ENCODE measurements at places on chromosomes 3 and 15. TPM values are rescaled to one million over a fixed set of nuclear protein-coding genes. Genes with fewer than 3 reads are reported as not detected.

The CHDH gene
- 8.4 TPM for total RNA-seq

The PLD1 gene
- total RNA-seq: 51.3 TPM

The GOLGA8R gene
- total RNA-seq: 11.9 TPM

The ATG7 gene
- total RNA-seq: 88.3 TPM

The ITGA11 gene
- 360 TPM for total RNA-seq

The GPR156 gene
- 0.27 TPM for total RNA-seq

The TBC1D2B gene
- total RNA-seq: 58.5 TPM

The ARHGEF26 gene
- total RNA-seq: 96.4 TPM

The GATA2 gene
- total RNA-seq: 5.2 TPM

The ZFAND6 gene
- total RNA-seq: 43.5 TPM

The PLCH1 gene
- not detected for total RNA-seq

- DNase-seq: no peak
These were observed 34.9 kb downstream of the MED12L start for GRCh38 chr3:151120409-151120808.

DNA sequence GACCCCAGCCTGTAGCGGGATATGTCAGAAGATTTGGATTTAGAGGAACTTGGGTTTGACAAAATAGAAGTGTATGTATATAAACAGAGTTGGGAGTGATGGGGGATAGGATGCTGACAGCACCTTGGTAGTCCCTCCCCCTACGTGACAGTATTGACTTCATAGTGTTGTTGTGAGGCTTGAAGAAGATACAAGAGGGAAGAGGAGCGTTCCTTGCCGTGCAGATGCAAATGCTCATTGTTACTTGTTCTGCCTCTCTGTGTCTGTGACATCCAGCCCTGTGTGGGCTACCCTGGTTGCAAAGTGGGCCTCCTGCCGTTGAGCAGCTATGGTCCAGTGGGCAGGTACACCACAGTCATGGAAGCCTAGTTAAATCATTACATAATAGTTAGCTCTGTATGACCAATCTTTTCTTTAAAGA lies 45.0 kb downstream of the SMAD3 start:
- DNase-seq: no peak

- DNase-seq: no peak
These were observed 36.5 kb downstream of the RAF1 start for GRCh38 chr3:12627370-12627769.

DNA sequence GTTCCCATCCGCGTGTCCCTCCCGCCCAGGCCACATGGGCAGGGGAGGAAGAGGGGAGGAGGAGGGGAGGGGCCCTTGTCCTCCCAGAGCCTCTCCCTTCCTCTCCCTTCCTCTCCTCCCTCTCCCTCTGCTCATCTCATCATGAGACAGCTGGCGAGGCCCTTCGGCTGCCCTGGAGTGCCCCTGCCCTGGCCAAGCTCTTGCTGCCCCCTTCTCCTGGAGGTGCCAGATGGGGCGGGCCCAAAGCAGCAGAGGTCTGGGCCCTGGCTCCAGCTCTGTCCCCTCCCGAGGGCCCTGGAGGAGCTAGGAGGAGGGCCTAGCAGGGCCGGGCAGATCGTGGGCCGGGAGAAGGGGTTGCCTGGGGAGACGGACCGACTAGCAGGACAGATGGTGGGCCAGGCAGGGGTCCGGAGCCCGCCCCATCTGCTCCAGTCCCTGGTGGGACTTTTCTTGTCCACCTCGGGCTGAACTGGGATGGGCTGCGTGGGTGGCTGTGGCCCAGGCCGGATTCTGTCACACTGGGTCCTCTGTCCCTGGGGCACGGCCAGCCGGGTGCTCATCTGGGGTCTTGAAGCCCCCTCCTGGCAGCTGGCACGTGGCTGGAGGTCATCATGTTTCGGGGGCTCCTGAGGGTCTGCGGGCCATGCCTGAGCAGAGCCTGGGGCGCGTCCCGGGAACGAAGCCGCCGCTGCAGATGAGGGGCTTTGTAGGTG lies 183.4 kb downstream of the GOLGA6L6 start:
- no peak for DNase-seq

GRCh38 chr3:100850701-100851100 lies 141.4 kb downstream of the TFG start:
- no peak for DNase-seq

DNA sequence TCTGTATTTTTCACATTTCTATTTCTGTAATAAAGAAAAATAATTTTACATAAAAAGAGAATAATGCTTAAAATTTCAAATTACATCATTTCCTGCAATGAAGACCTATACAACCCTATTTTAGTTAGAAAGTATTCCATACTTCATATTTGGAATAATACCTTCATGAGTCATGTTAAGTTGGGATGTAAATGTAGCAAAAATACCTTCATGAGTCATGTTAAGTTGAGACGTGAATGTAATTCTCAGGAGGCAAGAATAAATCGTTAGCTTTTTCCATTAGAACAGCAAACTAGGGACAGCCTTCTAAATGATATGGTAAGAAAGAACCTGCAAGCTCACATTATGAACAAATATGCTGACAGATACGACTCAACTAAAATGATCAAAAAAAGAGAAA lies 91.9 kb downstream of the NAALADL2 start:
- DNase-seq: no peak

DNA sequence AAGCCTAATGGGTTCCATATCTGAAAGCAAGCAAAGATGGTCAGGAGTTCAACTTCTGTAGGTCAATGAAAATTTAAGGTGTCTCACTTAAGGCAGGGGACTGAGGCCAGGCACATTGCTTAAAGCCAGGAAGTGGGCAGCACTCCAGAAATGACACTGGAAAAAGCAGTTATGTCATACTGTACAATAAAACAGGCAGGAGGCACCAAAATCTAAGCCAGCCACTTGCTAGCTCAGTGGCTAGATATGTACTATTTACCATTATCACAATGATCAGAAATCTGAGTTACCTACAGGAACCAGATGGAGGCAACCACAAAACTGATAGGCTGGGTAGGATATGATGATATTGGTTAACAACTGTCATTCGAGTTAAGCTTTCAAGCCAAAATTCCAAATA lies 57.3 kb downstream of the FRMD5 start:
- no peak for DNase-seq

DNA sequence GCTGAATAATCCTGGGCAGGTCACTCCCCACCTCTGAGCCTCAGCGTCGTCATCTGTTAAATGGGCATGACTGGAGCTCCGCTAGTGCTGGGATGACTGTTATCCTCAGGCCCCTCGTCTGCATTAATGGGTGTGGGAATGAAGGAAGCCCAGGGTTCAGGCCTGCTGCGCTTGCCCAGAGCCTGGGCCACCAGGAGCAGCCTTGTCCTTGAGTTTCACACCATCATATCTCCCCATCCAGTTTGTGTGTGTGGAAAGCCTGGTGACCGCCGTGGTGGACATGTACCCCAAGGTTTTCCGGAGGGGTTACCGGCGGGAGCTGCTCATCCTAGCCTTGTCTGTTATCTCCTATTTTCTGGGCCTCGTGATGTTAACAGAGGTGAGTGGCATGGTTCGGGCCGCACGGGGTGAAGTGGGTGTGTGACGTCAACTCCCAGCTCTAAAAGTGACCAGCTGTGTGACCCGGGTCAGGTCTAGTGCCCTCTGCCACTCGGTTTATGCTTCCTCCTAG lies 63.5 kb upstream of the SLC6A1 start:
- DNase-seq: no peak

GRCh38 chr15:68310178-68310803 lies 32.7 kb downstream of the FEM1B start:
- no peak for DNase-seq

DNA sequence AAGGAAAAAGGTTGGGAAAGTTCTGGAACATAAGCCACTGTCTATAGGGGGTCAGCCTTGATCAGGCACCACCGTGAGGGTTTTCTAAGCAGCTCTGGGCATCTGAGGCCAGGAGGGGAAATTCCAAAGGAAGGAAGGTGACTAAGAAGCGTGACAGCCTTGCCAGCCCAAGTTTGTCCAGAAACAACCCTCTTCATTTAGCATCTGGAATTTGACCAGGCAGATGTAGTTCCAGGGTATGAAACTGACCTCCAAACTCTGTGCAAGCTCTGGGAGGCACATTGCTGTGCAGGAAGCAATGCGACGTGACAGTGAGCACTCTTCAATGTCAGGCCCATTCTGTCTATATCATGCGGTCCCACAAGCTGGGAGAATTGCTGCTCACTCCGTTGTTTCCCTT lies 85.4 kb upstream of the TPM1 start:
- DNase-seq: no peak

GRCh38 chr3:147921051-147921450 lies 511.9 kb downstream of the ZIC1 start:
- DNase-seq: no peak

GRCh38 chr3:40310705-40311104 lies 1.2 kb downstream of the EIF1B start:
- no peak for DNase-seq

- DNase-seq: no peak
These were observed 239.9 kb downstream of the CPNE4 start for GRCh38 chr3:131794766-131795388.

- peak; percentile 47 for DNase-seq
These were observed 118.7 kb downstream of the RPL22L1 start for GRCh38 chr3:170751083-170751898.

GRCh38 chr3:125166599-125167136 lies 45.9 kb downstream of the SLC12A8 start:
- no peak for DNase-seq

GRCh38 chr15:52620496-52620895 lies 51.7 kb upstream of the ARPP19 start:
- DNase-seq: no peak

DNA sequence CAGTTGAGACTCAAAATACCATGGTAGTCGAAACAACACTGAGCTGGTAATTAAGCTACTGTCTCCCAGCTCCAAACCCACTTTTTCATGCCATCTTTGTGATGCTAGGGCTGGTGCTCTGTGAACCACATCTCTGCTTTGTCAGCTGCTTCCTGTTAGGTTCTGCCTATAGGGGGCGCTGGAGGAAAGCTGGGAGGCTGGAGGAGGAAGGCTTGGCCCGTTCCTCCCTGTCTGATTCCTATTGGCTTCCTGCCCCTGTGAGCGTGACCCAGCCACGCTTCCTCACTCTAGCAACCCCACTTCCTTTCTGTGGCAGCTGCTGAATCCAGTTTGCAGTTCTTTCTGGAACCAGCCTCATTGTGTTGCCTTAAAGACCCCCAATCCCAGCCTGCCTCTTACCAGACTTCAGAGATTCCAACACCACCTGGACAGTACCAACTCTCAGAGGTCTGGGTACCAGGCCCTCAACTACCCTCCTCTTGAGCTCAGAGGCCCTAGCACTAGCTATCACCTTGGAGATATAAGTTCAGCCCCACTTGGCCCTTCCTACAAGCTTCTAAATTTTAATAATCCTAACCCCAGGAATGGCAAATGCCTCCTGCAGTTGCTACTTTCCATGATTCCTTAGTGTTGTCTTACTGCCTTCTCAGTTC lies 120.9 kb downstream of the ERC2 start:
- no peak for DNase-seq

- no peak for DNase-seq
These were observed 23.2 kb upstream of the OCA2 start for GRCh38 chr15:28122038-28122949.
